ENCODE measurements at places on chromosomes 16 and 17.

- H3K4me1 ChIP-seq, result no peaks in the 10 kb centered on the region
- no peaks in the 10 kb centered on the region for H3K27me3 ChIP-seq
- H3K27ac ChIP-seq, result no peak overlapping the region
- H3K36me3 ChIP-seq, result no peaks in the 10 kb centered on the region
- DNase-seq, result no peak
Observed at GRCh38 chr17:82907797-82908542, 68.1 kb upstream of the ZNF750 start.

GRCh38 chr16:71408536-71408935 is 33.3 kb downstream of the TLE7 start:
- no peaks in the 10 kb centered on the region for H3K36me3 ChIP-seq
- H3K27me3 ChIP-seq, result peaks cover 3% of the 10 kb centered on the region
- H3K4me1 ChIP-seq, result no peaks in the 10 kb centered on the region
- H3K27ac ChIP-seq, result no peak overlapping the region

GRCh38 chr16:17657045-17657444 is 186.3 kb upstream of the XYLT1 start:
- no peak for DNase-seq
- no peaks in the 10 kb centered on the region for H3K27me3 ChIP-seq
- no peaks in the 10 kb centered on the region for H3K36me3 ChIP-seq
- H3K4me3 ChIP-seq, result no peak overlapping the region

DNA sequence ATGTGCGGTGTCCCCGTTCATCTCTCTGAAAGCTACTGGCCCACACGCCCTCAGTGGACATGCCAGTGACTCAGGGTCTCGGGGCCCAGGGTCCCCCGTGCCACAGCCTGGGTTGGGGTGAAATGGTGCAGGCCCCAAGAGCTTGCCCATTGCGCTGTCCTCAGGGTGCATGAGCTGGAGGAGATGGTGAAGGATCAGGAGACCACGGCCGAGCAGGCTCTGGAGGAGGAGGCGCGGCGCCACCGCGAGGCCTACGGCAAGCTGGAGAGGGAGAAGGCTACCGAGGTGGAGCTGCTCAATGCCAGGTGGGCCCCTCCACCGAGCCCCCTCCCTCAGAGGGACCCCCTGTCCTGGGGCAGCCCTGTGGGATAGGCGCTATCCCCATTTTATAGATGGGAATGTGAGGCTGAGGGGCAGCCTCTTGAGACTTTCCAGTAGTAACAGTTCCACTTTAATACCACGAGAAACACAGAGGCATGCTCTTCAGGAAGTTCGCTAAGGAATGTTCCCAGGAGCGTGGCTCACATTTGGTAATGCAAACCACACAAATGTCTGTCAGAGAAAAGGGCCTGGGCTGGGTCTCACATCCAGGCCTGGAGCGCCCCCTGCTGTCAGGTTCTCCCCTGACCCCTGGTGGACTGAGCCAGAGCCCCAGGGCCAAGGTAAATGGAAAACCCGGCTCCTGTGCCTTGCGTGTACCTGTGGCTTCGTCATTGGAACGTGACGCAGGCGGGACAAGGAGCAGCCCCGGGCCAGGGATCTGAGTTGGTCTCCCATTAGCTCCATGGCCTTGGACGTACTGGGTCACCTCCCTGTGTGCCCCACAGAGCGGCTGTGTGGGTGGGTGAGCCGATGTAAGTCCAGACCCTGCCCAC is 133.7 kb downstream of the RAB11FIP4 start:
- no peaks in the 10 kb centered on the region for H3K36me3 ChIP-seq
- H3K27ac ChIP-seq, result no peak overlapping the region
- H3K27me3 ChIP-seq, result no peaks in the 10 kb centered on the region
- peak; percentile 82 for DNase-seq
- H3K4me3 ChIP-seq, result no peak overlapping the region

DNA sequence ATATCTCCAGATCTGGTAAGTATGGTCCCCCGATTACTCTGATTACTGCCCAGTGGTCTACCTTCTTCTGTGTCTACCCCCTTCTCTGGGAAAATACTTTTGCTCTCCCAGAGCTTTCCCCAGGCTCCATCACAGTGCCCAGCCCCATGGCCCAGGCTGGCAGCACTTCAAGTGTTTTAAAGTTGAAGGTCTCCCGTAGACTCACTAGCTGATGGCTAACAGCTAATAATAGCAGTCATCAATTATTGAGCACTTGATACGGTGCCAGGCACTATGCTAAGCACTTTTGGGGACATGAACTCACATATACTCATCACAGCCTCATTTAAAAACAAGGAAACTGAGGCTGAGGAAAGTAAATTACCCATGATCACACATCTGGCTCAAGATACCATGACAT is 33.4 kb downstream of the DCUN1D3 start:
- H3K27ac ChIP-seq, result peak overlapping the region; percentile 67
- no peaks in the 10 kb centered on the region for H3K27me3 ChIP-seq
- no peak for DNase-seq

DNA sequence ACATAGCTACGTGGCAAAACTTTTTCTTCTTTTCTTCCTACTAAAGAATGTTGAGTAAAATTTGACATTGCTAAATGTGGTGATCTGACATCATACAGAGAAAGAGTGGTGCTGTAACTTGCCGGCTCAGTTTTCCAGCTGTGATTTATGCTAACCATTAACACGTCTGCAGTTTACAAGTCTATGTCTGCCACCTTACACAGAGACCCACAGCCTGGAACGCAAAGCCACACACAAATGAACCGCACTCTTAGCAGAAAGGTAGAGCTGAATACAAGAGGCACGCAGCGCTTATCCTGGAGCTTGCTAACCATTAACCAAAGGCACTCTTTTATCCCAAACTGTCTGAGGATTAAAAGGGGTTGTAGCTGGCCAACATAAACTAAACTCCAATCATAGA is 31.9 kb downstream of the CACNG1 start:
- H3K36me3 ChIP-seq, result no peaks in the 10 kb centered on the region
- no peaks in the 10 kb centered on the region for H3K27me3 ChIP-seq
- DNase-seq, result no peak
- H3K4me3 ChIP-seq, result no peak overlapping the region

DNA sequence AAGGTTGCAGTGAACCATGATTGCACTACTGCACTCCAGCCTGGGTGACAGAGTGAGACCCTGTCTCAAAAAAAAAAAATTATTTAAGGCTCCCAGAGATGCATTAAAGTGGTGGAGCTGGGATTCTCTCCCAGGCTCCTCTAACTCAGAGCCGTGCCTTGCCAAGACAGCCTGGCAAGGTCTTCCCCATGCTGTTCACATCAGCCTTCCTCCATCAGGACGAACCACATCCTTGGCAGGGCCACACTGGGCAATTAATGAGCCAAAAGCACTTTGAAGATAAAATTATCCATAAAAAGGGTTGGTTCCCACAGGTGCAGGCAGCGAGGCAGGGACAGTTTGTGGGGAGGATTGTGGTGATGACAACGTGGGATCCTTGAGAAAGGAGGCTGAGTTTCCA is 19.8 kb upstream of the BBS2 start:
- DNase-seq, result no peak
- no peaks in the 10 kb centered on the region for H3K36me3 ChIP-seq
- no peak overlapping the region for H3K4me3 ChIP-seq
- no peak overlapping the region for H3K27ac ChIP-seq
- no peaks in the 10 kb centered on the region for H3K4me1 ChIP-seq
- H3K27me3 ChIP-seq, result no peaks in the 10 kb centered on the region

GRCh38 chr16:57244463-57244766 is 644 bp upstream of the ARL2BP start:
- peak overlapping the region; percentile 89 for H3K4me3 ChIP-seq
- peaks cover 7% of the 10 kb centered on the region for H3K4me1 ChIP-seq
- peak overlapping the region; percentile 91 for H3K27ac ChIP-seq
- H3K27me3 ChIP-seq, result no peaks in the 10 kb centered on the region

- H3K27me3 ChIP-seq, result no peaks in the 10 kb centered on the region
- DNase-seq, result no peak
- H3K36me3 ChIP-seq, result no peaks in the 10 kb centered on the region
Observed at GRCh38 chr16:56888806-56889205, 23.8 kb downstream of the SLC12A3 start.

- H3K27ac ChIP-seq, result no peak overlapping the region
- H3K4me3 ChIP-seq, result no peak overlapping the region
- no peaks in the 10 kb centered on the region for H3K27me3 ChIP-seq
- DNase-seq, result no peak
- H3K36me3 ChIP-seq, result no peaks in the 10 kb centered on the region
Observed at GRCh38 chr17:70034158-70034557, 40.9 kb upstream of the KCNJ16 start.

DNA sequence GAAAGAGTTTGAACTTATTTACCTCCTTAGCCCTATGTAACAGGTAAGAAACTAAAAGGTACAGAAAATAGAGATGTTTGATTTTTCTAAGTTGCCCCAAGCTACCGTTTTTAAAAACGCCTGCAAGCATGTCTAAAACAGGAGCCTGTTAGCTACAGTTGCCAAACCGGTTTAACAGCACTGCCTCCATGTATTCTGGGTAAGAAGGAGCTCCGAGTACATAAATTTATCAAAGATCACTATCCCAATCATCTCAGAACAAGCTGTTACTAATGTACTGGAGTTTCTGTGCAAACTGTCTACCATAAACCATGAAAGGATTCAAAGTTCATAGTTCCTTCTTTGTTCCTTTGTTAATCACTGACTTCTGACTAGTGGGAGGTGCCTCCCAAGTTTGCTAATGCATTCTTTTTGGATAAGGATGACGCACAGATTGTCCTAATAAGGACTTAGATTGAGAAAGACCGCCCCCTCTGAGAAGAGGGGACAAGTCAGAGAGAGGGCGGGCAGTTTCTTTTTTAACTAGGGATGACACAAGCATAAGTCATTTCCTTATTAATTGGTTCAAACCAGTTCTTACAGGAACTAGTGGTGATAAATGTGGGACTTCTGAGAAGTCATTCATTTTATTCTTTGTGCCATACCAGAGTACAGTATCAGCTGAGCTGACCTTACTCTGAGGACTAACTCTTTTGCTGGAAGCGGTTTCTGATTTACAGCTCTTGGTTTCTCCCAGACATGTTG is 55.3 kb downstream of the TUBD1 start:
- H3K4me3 ChIP-seq, result peak overlapping the region; percentile 87
- no peaks in the 10 kb centered on the region for H3K4me1 ChIP-seq
- H3K36me3 ChIP-seq, result no peaks in the 10 kb centered on the region

DNA sequence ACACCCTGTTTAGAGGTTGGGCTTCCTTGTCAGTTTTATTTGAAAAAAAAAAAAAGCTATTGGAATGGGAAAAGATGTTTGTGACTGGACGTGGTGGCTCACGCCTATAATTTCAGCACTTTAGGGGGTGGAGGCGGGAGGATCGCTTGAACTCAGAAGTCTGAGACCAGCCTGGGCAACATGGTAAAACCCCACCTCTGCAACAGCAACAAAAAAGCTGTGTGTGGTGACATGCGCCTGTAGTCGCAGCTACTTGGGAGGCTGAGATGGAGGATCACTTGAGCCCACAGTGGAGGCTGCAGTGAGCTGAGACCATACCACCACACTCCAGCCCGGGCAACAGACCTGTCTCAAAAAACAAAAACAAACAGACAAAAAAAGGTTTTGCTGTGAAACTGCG is 66.1 kb upstream of the SIAH1 start:
- no peaks in the 10 kb centered on the region for H3K4me1 ChIP-seq
- no peaks in the 10 kb centered on the region for H3K27me3 ChIP-seq
- H3K36me3 ChIP-seq, result no peaks in the 10 kb centered on the region
- no peak for DNase-seq
- no peak overlapping the region for H3K4me3 ChIP-seq

DNA sequence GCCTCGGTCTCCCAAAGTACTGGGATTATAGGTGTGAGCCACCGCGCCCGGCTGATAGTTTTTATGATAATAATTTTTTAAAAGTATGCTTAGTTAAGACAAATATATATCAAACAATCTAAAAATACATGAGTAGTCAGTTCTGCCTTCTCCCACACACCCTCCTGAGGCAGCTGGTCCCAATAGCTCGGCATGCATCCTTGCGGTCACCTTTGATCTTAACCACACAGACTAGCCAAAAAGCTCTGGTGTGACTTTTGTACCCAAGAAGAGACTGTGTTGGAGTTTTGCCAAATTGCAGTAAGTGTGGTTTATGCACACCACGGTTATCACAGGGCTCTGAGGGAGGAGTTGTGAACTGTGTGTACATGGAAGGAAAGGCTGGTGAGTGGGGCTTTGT is 25.6 kb downstream of the ATP6V0A1 start:
- peak overlapping the region; percentile 20 for H3K27ac ChIP-seq
- H3K27me3 ChIP-seq, result no peaks in the 10 kb centered on the region
- no peaks in the 10 kb centered on the region for H3K36me3 ChIP-seq
- DNase-seq, result no peak

GRCh38 chr17:41417576-41418015 is 6.8 kb downstream of the KRT37 start:
- H3K4me3 ChIP-seq, result no peak overlapping the region
- H3K27ac ChIP-seq, result peak overlapping the region; percentile 57
- peaks cover 9% of the 10 kb centered on the region for H3K4me1 ChIP-seq

DNA sequence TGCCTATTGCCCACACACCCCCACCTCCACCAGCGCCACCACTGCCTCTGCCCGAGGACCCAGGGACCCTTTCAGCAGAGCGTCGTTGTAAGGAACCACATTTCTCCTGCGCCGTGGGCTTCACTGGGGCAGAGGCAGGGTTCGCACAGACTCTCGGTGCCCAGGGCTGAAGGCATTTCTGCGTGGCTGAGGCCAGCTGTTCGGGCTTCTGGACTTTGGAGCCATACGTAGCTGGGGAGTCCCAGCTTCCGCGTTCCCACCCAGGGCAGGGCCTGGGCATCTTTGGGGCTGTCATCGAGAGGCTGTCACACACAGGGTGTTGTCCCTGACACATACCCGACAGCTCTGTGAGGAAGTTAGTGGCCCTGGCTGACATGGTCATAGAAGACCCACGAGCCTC is 16.0 kb upstream of the SMIM5 start:
- no peak overlapping the region for H3K27ac ChIP-seq
- no peak for DNase-seq
- no peak overlapping the region for H3K4me3 ChIP-seq
- H3K36me3 ChIP-seq, result peaks cover 3% of the 10 kb centered on the region

DNA sequence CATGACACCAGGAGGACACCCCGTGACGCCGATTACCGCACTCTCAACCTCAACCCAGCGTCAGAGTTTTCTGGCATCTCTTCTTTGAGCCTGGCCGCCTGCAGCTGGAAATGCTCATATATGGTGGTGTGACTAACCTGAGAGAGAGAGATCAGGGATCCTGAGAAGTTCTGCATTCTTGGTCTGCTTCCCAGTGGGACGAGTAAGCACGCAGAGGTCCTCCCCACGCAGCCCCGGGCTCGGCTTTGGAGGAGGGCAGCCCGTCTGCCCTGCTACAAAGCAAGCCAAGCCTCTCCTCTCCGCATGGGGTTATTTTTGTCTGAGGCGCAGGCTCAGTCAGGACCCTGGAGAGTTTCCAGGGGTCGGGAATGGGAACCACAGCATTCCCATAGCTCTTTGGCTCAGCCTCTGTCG is 16.5 kb downstream of the CRISPLD2 start:
- peaks cover 27% of the 10 kb centered on the region for H3K4me1 ChIP-seq
- no peaks in the 10 kb centered on the region for H3K27me3 ChIP-seq
- H3K27ac ChIP-seq, result peak overlapping the region; percentile 94
- peak; percentile 74 for DNase-seq

Data from breast epithelium (tissue), 4 donors.